Liver (tissue), 10 donors: ENCODE measurements at places on chromosomes 4 and X.

- H3K27ac ChIP-seq = no peak overlapping the region
- H3K27me3 ChIP-seq = no peaks in the 10 kb centered on the region
- H3K4me3 ChIP-seq = no peak overlapping the region
- DNase-seq = no peak
- no peaks in the 10 kb centered on the region for H3K36me3 ChIP-seq
These were observed 415.0 kb downstream of the CCSER1 start for GRCh38 chr4:90542216-90542615.

GRCh38 chr4:109532182-109532581 lies 27.9 kb upstream of the MCUB start:
- H3K4me1 ChIP-seq = no peaks in the 10 kb centered on the region
- H3K27ac ChIP-seq = no peak overlapping the region
- H3K36me3 ChIP-seq = peaks cover 59% of the 10 kb centered on the region
- H3K4me3 ChIP-seq = no peak overlapping the region
- DNase-seq = no peak

DNA sequence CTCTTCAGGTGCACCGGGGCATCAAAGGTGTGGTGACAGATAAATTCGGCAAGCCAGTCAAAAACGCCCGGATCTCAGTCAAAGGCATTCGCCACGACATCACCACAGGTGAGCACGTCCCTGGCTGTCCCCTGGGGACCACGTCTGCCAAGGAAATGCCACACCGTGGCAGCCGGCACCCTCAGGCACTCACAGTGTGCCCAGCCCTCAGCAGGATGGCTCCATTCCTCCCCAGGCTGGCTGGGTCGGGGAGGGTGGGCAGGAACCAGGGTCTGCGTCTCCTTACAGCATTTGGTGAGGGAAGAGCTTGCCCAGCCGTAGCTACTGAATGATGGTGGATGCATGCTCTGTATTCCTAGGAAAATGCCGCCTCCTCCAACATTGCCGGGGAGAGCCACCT lies 25.9 kb downstream of the CPZ start:
- no peak for DNase-seq
- H3K36me3 ChIP-seq = no peaks in the 10 kb centered on the region
- no peaks in the 10 kb centered on the region for H3K27me3 ChIP-seq

- DNase-seq = no peak
- no peak overlapping the region for H3K27ac ChIP-seq
These were observed 1153.8 kb downstream of the STIM2 start for GRCh38 chr4:28014469-28014868.

DNA sequence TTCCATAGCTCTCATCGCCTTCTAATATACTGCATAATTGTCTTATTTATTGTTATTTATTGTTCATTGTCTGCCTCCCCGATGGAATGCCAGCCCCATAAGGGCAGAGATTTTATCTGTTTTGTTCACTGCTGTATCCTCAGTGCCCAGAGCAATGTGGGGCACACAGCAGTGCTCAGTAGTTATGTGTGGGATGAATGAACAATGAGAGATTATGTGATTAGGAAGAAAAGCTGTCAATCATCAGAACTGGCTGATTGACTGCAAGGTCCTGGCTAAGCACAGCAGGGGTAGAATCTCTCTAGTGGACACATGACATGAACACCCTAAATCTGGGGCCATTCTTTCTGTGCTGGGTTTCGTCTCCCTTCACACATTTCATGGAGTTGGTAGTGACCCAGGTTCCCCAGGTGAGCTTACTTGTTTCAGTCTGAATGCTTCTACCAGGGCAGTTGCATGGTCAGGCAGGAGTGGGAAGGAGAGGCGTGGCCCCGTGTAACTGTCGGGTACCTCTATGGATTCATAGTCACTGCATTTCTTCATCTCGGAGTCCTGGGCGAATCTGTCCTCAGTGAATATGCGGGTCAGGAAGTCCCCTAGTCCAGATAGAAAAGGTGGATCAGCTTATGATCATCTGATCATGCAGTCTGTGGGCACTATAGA lies 12.6 kb downstream of the PPEF2 start:
- DNase-seq = no peak
- no peak overlapping the region for H3K4me3 ChIP-seq
- no peaks in the 10 kb centered on the region for H3K36me3 ChIP-seq
- no peaks in the 10 kb centered on the region for H3K27me3 ChIP-seq
- H3K27ac ChIP-seq = no peak overlapping the region

- H3K4me1 ChIP-seq = no peaks in the 10 kb centered on the region
- DNase-seq = no peak
- no peaks in the 10 kb centered on the region for H3K36me3 ChIP-seq
- H3K27ac ChIP-seq = no peak overlapping the region
- no peak overlapping the region for H3K4me3 ChIP-seq
- no peaks in the 10 kb centered on the region for H3K27me3 ChIP-seq
These were observed 38.9 kb upstream of the TLL1 start for GRCh38 chr4:165834116-165834515.
